Osteoblast (primary cell): ENCODE measurements at places on chromosomes 6 and 20.
A peak's percentile ranks its signal among the peaks of the same experiment; 100 is the strongest.

DNA sequence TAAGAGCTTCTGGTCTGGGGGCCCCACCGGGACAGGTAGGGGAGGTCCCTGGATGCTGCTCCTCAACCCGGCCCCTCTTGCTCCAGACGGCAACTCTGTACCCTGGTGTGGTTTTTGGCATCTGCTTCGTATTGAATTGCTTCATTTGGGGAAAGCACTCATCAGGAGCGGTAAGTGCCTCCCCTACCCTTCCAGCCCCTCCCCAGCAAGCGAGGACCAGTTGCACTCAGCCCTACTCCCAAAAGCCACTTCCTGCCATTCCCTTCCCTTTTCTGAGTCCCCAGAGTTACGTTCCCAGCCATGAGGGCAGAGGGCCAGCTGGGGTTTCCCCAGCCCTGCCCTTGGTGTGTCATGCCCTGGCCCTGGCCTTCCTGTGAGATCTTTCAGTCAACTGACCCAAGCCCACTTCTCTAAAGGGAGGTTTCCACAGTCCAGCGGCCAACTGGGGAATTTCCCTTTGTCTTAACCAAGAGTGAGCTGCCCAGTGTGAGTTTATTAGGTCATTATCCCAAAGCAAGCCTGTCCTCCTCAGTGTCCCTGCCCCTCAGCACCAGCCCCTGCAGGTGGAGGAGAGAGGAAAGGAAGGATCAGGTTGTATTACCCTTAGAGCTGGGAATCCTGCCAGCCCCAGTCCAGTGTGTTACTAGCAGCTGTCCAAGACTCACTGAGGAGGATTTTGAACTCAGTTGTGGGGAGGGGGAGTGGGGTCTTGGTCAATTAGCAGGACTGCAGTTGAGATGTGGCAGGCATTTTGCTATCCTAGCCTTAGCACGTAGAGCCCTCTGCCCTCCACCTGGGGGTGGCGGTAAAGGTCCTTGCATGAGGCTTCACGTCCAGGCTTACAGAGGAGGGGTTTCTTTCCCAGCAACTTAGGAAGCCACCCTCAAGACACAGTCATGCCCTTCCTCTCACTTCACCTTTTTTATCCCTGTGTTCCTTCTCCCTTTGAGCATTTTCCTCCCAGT lies 45.8 kb downstream of the TM9SF4 start:
- DNase-seq, result peak; percentile 92

- DNase-seq, result no peak
These were observed 68.2 kb downstream of the FIG4 start for GRCh38 chr6:109759098-109759955.

GRCh38 chr20:51373713-51374455 lies 168.6 kb downstream of the NFATC2 start:
- DNase-seq, result no peak

DNA sequence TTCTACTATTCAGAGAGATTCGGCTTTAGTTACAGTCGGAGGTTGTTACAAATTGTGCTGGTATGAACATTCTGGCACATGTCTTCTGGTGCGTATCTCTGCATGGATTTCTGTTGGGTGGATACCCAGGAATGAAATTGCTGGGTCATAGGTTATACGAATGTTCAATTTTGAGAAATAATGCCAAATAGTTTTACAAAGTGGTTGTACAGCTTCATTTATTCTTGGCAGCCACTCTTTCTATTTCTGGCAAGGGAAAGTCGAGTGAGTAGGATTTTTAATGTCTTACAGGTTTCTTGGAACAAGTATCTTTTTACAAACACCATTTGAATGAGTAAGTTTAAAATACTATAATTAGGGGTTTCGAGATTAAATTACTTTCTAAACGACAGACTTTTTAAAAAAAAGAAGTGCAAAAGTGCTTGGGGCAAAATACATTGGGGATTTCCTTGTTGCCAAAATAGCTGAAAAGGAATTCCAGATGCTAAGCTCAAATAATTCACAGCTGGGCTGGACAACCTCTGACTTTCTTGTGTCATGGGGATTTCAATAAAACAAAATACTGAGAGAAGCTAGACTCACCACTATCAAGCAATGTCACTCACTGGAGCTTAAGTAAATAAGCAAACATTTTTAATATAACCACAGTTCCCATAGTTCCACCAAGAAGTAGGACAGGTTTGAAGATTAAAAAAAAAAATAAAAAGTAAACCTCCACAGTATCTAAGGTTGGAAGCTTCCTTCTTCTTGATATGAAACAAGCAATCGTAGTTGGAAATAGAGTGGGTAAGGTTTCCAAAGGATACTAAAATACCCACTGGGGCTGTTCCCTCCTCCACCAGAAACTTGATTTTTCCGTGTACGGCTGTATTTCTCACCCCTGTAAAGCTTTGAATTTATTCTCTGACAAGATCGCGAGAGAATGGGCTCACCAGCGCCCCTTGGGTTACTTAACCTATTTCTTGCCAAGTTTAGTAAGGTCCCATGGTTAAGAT lies 21.6 kb upstream of the GFOD1 start:
- DNase-seq, result peak; percentile 94

DNA sequence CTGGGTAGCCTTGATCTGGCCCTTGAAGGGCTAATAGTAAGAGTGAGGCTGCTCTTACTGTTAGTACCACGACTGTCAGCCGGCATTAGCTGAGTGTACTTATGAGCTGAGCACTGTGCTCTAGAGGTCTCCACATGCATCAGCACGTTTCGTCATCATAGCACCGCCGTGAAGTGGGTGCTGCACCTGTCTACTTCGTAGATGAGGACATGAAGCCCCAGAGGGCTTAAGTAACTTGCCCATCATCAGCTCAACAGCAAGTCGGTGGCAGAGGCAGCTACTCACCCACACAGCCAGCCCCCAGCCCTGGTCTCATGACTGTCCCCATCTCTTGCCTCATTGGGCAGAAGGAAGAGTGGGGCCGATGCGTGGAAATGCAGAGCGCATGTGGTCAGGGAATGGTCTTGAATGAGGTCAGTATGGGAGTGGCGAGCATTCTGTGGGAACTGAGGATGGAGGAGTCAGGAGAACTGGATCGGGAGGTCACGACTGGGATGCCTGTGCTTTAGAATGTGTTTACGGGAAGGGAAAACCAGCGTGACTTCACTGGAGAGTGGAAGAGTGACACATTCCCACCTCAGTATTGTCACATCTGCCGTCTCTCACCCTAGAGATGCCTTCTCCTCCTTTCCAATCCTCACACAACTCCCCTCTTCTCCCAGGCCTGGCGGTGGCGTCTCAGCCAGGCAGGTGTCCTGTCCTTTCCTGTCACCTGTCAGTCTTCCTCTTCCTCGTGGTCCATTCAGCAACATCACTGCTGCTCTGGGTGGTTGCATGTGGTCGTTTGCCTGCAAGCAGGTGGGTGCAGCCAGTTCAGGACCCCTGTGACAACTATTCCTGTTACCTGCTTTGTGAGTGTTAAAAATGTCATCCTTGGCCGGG lies 6.0 kb downstream of the SYTL3 start:
- no peak for DNase-seq

DNA sequence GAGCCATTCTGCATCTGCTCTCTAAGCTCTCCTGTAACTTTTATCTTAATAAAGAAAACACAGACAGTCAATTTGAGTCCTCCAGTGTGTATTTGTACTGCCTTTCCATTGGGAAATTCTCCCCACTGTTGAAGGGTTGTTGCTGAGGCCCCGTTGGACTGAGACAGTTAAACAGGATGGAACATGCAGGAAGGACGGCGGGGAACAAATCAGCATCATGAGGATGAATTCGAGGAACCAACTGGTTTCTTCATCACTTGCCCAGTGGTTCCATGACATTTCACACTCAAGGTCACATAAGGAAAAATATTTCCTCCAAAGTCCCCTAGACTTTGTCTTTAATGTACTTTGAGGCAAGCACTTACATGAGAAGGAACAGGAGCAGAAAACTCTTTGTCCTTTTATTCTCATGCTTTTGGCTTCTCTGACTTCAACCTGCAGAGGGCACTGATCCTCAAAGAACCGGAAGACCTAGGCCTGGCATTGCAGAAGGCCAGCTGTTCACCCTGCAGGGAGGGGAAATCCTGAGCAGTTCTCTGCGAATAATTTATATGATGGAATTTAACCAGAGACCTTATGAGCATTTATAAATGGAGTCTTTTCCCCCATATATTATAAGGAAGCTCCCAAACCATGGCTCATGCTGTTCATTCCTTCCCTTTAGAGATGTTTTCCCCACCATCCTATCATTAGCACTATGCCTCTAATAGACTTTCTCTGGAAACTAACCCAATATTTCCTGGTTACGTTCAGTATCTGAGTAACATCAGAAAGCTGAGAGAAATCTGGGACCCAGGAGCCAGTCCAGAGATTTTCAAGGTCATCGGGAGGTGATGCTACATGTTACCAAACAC lies 55.2 kb upstream of the ADGRF1 start:
- peak; percentile 87 for DNase-seq

- no peak for DNase-seq
These were observed 34.4 kb upstream of the LOC128125822 start for GRCh38 chr6:63537959-63538300.

GRCh38 chr20:19211661-19212468 lies 577 bp upstream of the SLC24A3 start:
- no peak for DNase-seq

- DNase-seq, result no peak
These were observed 128.1 kb downstream of the FYN start for GRCh38 chr6:111745186-111745585.

DNA sequence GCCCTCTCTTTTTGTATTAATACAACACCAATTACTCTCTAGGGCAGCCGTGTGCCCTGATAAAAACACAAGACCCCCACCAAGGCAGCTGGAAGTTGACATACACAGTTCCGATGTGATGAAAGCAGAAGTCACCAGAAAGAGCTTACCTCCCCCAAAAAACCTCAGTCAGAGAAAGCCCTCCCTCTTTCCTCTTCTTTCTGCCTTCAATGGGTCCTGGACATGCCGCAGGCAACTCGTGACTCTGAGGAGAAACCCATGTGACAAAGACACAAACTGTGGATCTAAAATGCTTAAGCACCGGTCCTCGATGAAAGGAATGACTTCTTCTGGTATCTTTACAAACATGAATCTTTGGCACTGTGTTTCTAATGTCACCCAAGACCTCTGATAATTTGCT lies 117.7 kb upstream of the CCDC28A start:
- DNase-seq, result no peak

GRCh38 chr6:53793318-53794136 lies 1.3 kb upstream of the LRRC1 start:
- peak; percentile 87 for DNase-seq

GRCh38 chr6:135944120-135944519 lies 92.6 kb downstream of the PDE7B start:
- no peak for DNase-seq

GRCh38 chr20:6185268-6185667 lies 62.4 kb upstream of the FERMT1 start:
- no peak for DNase-seq

DNA sequence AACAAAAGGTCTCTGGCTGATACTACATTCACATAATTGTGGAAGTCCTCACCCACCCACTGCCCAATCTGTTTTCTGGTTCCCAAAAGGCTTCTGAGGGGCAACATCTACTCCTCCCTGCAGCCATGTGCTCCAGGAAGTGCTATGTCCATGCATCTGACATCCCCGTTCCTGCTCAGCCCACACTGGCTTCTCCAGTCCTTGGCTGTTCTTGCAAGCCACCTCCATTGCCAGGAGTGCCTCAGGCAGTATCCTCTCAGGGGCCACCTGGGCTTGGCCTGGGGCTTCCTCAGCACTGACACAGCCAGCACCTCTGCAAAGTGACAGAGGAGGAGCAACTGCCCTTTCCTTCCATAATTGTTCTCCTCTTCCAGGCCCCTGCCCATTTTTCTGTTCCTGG lies 18.3 kb downstream of the ARHGAP18 start:
- DNase-seq, result no peak

DNA sequence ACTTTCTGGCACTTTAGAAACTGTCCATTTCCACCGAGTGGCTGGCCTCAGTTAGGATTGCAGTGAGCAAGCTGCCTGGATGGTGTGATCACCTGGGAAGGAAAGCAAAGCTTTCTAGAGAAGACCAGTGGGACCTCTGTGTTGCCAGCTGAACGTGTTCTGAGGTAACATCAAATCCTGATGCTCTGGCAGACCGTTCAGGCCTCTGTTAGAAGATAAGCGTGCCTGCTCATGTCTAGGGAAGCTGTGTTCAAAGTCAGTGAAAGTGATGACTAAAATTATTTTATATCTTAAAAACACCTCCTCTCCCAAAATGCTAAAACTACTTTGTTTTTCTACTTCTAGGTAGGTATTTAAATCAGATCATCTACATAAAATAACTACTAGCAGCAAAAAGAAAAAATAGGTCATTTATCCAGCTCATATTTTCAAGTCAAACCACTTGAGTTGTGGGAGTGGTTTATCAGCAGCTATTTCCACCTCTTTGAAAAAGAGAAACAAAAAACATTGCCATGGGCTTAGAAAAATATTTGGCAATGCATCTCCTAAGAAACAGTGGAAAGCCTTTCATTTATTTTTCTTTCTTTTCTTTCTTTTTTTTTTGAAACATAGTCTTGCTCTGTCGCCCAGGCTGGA lies 54.8 kb downstream of the CEP43 start:
- no peak for DNase-seq

- DNase-seq, result no peak
These were observed 27.5 kb upstream of the STX11 start for GRCh38 chr6:144122861-144123260.

DNA sequence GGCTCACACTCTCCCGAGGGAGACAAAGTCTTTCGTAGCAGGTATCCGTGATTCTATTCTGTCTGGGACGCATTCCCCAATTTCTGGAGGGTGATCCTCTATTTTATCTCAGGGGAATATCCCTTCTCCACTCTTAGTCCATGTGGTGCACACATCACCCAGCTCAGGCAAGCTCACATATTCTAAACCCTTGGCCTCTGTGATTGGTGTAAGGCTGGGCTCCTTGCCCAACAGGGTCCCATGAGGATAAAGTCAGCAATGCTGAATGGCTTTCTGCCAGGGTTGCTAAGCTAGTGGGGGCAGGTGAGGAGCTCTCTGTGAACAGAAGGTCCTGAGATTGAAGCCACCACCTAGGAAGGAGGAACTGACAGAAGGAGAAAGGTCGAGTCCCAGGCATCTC lies 137.2 kb downstream of the CDH26 start:
- peak; percentile 58 for DNase-seq

GRCh38 chr6:166078294-166078693 lies 89.4 kb downstream of the TBXT start:
- no peak for DNase-seq

- no peak for DNase-seq
These were observed 9.1 kb upstream of the NOL4L start for GRCh38 chr20:32594204-32594603.

GRCh38 chr20:52076164-52076563 lies 115.4 kb downstream of the ZFP64 start:
- peak; percentile 66 for DNase-seq

DNA sequence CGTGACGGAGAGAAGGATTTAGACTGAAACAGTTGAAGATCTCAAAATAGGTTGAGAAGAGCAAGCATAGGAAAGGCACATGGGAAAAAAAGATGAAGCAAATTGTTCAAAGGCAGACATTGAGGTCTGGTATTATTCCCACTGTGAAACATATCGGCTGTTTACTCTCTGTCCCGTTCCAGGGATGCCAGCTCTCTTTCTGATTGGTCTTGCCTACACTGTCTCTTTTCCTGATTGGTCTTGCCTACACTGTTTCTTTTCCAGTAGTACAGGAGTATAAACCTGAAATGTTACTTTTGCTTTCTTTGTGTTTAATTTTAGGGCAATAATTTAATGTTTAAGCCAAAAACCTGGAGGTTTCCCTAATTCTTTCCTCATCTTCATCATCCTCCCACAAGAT lies 226.5 kb upstream of the MCHR2 start:
- DNase-seq, result no peak
